Thymus (tissue), 14 donors: ENCODE measurements at places on chromosomes 16 and 17.

- H3K27me3 ChIP-seq: peaks cover 6% of the 10 kb centered on the region
- no peak for DNase-seq
- H3K4me3 ChIP-seq: no peak overlapping the region
- H3K4me1 ChIP-seq: no peaks in the 10 kb centered on the region
- H3K36me3 ChIP-seq: no peaks in the 10 kb centered on the region
- no peak overlapping the region for H3K27ac ChIP-seq
Observed at GRCh38 chr16:75229172-75230031, 10.6 kb downstream of the CTRB1 start.

- no peaks in the 10 kb centered on the region for H3K27me3 ChIP-seq
- H3K27ac ChIP-seq: no peak overlapping the region
- no peak for DNase-seq
Observed at GRCh38 chr16:52603015-52603414, 56.1 kb upstream of the TOX3 start.

DNA sequence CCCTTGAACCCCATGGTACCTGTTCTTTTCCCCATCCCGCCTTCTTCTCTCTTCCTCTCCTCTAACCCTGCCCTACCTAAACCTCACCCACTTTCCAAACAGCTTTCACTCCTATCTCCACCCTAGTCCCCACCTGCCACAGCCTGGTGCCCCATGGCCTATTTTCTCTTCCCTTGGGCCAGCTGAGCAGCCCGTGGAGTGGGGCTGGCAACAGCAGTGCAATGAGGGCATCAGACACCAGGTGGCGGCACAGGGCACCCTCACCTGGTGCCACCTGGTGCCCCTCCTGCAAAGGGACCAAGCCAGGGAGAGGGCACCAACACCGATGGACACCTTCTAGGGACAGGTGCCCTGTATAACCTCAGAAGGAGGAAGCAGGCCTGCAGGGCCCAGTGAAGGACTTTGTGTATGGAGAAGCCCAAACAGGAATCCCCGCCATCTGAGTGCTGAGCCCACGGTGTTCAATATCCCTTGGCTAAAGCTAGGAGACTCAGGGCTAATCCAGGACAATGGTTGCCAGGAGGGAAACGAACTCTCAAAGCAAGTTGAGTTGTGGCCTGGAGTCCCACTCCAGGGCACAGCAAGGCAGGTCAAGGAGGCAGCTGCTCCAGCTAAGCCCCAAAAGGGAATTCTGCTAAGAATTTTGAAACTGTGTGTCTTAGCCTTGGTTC, 4.0 kb upstream of the ABCC3 start:
- no peak overlapping the region for H3K27ac ChIP-seq
- DNase-seq: no peak
- no peak overlapping the region for H3K4me3 ChIP-seq
- H3K4me1 ChIP-seq: no peaks in the 10 kb centered on the region
- H3K27me3 ChIP-seq: peaks cover 55% of the 10 kb centered on the region
- no peaks in the 10 kb centered on the region for H3K36me3 ChIP-seq

DNA sequence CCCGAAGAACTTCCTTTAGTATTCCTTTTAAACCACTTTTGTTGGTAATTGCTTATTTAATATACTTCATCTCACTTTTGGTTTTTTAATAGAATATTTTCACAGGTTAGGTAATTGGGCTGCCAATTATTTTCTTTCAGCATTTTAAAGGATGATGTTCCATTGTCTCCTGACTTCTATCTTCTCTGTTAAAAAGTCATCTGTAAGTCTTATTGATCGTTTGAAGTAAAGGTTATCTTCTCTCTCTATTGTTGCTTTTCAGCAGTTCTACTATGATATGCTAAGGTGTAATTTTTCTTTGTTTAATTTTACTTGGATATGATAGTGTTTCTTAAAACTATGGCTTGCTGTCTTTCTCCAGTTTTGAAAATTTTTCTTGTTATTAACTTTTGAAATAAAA, 307.5 kb downstream of the MAP2K4 start:
- no peaks in the 10 kb centered on the region for H3K27me3 ChIP-seq
- DNase-seq: no peak
- no peak overlapping the region for H3K27ac ChIP-seq
- no peaks in the 10 kb centered on the region for H3K4me1 ChIP-seq
- H3K36me3 ChIP-seq: no peaks in the 10 kb centered on the region

GRCh38 chr16:56871172-56871593, 6.2 kb downstream of the SLC12A3 start:
- no peak overlapping the region for H3K4me3 ChIP-seq
- no peaks in the 10 kb centered on the region for H3K36me3 ChIP-seq
- DNase-seq: no peak
- no peak overlapping the region for H3K27ac ChIP-seq

DNA sequence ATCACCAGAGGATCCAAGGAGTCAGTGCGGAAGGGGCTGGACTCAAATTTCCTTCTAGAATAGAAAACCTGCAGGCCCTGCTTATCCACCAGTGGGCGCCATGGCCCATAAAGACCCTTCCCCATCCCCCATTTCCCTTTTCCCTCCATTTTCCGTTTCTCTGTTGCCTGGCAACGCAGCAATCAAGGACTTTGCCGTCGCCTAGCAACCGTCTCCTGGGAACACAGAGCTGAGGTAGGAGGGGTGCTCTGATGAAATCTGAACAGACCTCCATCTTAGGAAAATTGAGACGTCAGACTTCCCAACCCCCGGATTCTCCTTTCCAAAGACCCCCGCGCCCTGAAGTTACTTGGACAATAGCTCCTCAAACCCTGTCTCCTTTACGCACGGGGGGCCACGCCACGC, 5.7 kb downstream of the DLG4 start:
- H3K27ac ChIP-seq: peak overlapping the region; percentile 90
- peak overlapping the region; percentile 38 for H3K4me3 ChIP-seq
- peaks cover 69% of the 10 kb centered on the region for H3K4me1 ChIP-seq
- no peaks in the 10 kb centered on the region for H3K36me3 ChIP-seq

DNA sequence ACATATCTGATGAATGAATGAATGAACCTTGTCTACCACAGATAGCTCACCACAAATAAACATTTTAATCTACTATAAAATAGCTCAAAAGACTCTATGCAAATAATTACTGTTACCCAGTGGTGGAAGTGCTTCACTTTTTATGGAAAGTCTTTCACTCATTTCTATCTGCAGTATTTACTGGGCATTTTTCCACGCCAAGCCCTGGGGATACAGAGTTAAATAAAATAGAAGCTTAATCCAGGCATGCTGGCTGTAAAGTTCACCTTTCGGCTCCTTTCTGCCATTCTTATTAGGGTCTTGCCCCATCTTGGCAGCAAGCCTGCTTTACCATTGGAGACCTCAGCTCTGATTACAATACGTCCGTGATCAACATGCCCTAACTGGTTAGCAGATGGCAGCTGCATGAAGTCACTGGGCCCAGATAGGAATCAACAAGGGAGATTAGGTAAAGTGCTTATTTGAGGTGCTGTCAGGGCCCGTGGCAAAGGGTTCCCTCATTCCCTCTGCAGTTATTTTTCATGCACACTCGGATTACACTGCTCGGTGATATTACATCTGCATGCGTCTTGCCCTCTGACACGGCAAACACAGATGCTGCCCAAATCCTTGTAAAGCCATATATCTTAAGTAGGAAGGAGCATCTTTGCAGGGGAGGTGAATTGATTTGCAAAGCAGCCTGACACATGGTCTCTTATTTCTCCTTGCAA, 648.9 kb downstream of the WWOX start:
- no peak for DNase-seq
- no peak overlapping the region for H3K4me3 ChIP-seq
- H3K27me3 ChIP-seq: no peaks in the 10 kb centered on the region
- H3K36me3 ChIP-seq: no peaks in the 10 kb centered on the region

- H3K27ac ChIP-seq: no peak overlapping the region
- H3K36me3 ChIP-seq: no peaks in the 10 kb centered on the region
- H3K4me1 ChIP-seq: no peaks in the 10 kb centered on the region
- DNase-seq: no peak
- no peak overlapping the region for H3K4me3 ChIP-seq
Observed at GRCh38 chr17:15451680-15452079, 15.7 kb downstream of the CDRT4 start.

DNA sequence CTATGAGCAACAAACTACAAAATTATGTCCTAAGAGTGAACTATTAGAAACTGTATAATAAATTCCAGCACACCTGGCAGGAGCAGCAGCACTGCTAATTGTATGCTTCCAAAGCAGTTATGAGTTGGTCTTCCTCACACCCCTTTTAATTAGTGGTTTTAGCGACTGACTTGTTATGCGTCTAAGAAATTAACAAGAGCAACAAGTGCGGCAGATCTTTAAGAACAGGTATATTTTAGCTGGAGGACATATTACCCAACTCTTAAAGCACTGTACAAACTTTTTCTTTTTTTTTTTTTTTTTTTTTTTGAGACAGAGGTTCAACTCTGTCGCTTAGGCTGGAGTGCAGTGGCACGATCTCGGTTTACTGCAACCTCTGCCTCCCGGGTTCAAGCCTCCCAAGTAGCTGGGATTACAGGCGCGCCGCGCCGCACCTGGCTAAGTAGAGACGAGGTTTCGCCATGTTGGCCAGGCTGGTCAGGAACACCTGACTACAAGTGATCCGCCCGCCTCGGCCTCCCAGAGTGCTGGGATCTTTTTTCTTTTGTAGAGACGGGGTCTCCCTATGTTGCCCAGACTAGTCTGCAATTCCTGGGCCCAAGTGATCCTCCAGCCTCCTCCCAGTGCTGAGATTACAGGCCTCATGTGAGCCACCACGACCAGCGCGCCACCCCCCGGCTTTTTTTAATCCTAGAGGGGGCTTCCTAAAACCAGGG, 1.6 kb upstream of the FBXL20 start:
- H3K4me3 ChIP-seq: no peak overlapping the region
- no peaks in the 10 kb centered on the region for H3K27me3 ChIP-seq
- no peak for DNase-seq
- H3K36me3 ChIP-seq: peaks cover 32% of the 10 kb centered on the region
- H3K4me1 ChIP-seq: peaks cover 12% of the 10 kb centered on the region
- no peak overlapping the region for H3K27ac ChIP-seq

DNA sequence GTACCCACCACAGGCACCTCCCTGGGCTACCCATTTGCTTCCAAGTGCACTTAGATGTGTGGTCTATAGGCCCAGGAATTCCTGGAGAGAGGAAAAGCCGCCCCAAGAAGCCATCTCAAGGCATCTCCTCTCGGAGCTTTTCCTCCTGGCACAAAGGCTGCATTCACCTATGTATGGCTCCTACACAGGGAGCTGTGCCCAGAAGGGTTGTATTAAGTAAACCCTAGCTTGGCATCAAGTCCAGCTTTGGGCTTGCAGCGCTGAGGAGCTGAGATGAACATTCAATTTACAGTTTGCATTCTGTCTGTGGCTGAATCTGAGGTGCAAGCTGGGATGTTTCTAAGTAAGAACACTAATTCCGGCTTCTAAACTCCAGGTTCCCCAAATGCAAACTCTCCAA, 81.3 kb downstream of the CDYL2 start:
- H3K4me1 ChIP-seq: no peaks in the 10 kb centered on the region
- H3K27ac ChIP-seq: no peak overlapping the region
- H3K4me3 ChIP-seq: no peak overlapping the region
- no peak for DNase-seq
- H3K36me3 ChIP-seq: no peaks in the 10 kb centered on the region
- no peaks in the 10 kb centered on the region for H3K27me3 ChIP-seq

- H3K27me3 ChIP-seq: no peaks in the 10 kb centered on the region
- H3K4me3 ChIP-seq: no peak overlapping the region
- peaks cover 74% of the 10 kb centered on the region for H3K36me3 ChIP-seq
- H3K27ac ChIP-seq: no peak overlapping the region
- peaks cover 13% of the 10 kb centered on the region for H3K4me1 ChIP-seq
Observed at GRCh38 chr17:78798695-78799559, 16.9 kb upstream of the CYTH1 start.

DNA sequence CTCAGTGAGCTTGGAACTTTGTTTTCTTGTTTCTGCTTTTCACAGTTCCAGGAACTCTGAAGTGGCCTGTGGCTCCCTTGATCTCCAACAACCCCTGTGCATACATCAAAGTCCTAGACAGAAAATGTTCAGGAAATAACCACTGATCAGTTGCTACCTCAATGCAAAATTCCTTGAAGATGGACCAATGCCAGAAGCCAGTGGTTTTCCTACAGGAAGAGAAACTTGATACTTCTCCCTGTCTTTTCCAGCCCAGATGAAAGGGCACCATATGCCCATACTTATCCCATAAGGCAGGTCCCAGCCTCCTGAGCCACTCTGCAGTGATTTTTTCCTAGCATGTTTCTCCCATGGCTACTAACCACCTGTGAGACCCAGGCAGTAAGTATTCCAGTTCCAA, 12.3 kb upstream of the CDRT4 start:
- H3K27me3 ChIP-seq: no peaks in the 10 kb centered on the region
- no peaks in the 10 kb centered on the region for H3K4me1 ChIP-seq
- no peak overlapping the region for H3K4me3 ChIP-seq
- peaks cover 5% of the 10 kb centered on the region for H3K36me3 ChIP-seq

GRCh38 chr17:9968881-9969280, 63.8 kb upstream of the RCVRN start:
- no peaks in the 10 kb centered on the region for H3K4me1 ChIP-seq
- H3K36me3 ChIP-seq: no peaks in the 10 kb centered on the region
- H3K27ac ChIP-seq: no peak overlapping the region
- H3K4me3 ChIP-seq: no peak overlapping the region
- no peak for DNase-seq

GRCh38 chr17:57766318-57766943, 21.3 kb upstream of the CCDC182 start:
- H3K4me1 ChIP-seq: peaks cover 10% of the 10 kb centered on the region
- no peaks in the 10 kb centered on the region for H3K36me3 ChIP-seq
- H3K27ac ChIP-seq: no peak overlapping the region
- H3K27me3 ChIP-seq: no peaks in the 10 kb centered on the region
- DNase-seq: no peak
- no peak overlapping the region for H3K4me3 ChIP-seq

GRCh38 chr17:31299624-31300023, 2.6 kb upstream of the OMG start:
- no peaks in the 10 kb centered on the region for H3K4me1 ChIP-seq
- H3K4me3 ChIP-seq: no peak overlapping the region
- peaks cover 5% of the 10 kb centered on the region for H3K36me3 ChIP-seq
- no peak for DNase-seq
- H3K27me3 ChIP-seq: no peaks in the 10 kb centered on the region

- no peak overlapping the region for H3K27ac ChIP-seq
- no peaks in the 10 kb centered on the region for H3K36me3 ChIP-seq
- peaks cover 30% of the 10 kb centered on the region for H3K27me3 ChIP-seq
- H3K4me1 ChIP-seq: no peaks in the 10 kb centered on the region
- no peak overlapping the region for H3K4me3 ChIP-seq
Observed at GRCh38 chr17:6067060-6067459, 3.1 kb upstream of the WSCD1 start.

DNA sequence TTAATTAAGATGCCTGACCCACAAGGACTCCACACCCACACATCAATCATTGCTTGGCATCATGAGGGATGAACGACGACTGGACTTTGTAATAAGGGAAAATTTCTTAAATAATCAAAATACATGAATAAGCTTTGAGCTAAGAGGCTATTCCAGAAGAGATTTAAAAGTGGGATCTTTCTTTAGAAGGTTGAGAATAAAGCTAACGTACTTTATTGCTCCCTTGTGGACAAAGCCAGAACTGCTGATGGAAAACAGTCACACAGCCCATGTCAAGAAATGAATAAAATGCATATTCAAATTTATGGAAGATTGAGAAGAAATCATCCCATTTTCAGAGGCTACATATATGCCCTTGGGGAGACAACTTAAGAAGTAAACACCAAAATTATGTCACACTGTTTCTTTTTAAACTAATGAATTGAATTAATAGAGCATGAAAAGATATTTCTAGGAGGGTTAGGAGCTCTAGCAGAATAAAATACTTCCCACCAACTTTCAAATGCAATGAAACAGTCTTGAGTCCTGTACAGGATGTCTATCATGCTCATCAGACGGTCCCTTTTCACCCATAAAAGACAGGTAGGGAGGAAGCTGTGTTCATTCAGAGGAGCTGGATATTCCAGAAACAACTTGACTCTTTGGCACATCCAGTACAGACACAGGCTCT, 60.2 kb upstream of the PHOSPHO1 start:
- H3K27me3 ChIP-seq: no peaks in the 10 kb centered on the region
- no peaks in the 10 kb centered on the region for H3K36me3 ChIP-seq
- no peak for DNase-seq
